ENCODE measurements at places on chromosomes 4 and X.

GRCh38 chr4:114281164-114281960, 301.9 kb upstream of the ARSJ start:
- no peak for DNase-seq

GRCh38 chr4:113711883-113712662, 49.5 kb downstream of the CAMK2D start:
- DNase-seq, result no peak

GRCh38 chr4:141427726-141428296, 207.1 kb downstream of the ZNF330 start:
- DNase-seq, result no peak

DNA sequence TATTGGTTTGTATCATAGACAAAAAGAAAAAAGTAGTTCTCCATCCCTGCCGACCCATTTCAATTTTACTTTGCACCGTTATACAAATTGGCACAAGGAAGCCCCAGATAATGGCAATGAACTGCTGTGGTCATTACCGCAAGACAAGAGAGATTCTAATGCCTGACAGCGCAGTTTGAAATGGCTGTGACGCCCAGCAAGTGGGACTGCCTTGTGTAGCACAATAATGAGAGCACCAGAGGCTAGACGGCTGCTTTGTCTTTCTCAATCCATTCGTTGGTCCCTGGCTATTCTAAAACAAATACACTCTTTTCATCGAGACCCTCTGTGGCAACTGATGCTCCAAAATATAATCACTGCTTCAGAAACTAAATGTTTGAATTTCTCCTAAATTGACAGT, 192.4 kb upstream of the NEIL3 start:
- DNase-seq, result no peak

DNA sequence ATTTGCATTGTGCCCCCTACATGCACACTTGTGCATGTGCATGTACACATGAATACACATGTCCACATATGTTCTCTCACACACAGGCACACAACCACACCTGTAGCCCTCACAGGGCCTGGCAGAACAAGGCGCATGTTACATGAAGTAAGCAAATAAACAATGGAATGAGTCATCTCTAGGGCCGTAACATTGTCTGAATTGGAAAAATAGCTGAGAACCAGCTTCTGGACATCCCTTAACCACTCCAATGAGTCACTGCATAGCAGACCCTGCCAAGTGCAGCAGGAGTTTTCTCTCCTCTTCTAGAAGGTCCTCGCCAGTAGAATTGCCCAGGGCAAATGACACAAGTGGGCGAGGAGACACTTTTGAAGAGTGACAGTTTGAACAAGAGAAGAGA, 66.1 kb downstream of the MAGEA10 start:
- no peak for DNase-seq

DNA sequence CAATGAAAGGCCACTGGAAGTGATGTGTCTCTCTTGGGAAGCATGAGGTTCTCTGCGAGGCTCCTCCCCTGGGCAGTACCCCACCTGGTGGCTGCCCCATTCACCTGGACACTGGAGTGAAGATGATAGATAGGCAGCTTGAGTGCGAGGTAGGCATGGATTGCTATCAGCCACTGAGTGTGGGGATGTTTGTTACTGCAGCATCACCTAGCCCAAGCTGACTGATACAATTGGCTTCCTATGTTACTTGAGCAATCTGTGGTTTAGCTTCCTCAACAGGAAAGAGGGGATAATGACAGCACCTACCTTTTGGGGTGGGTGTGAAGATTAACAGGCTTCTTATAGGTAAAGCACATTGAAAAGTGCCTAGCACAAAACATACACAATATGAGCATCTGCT, 30.8 kb downstream of the ADRA2C start:
- DNase-seq, result no peak

GRCh38 chr4:1983846-1984405, 24.8 kb downstream of the NELFA start:
- DNase-seq, result no peak

DNA sequence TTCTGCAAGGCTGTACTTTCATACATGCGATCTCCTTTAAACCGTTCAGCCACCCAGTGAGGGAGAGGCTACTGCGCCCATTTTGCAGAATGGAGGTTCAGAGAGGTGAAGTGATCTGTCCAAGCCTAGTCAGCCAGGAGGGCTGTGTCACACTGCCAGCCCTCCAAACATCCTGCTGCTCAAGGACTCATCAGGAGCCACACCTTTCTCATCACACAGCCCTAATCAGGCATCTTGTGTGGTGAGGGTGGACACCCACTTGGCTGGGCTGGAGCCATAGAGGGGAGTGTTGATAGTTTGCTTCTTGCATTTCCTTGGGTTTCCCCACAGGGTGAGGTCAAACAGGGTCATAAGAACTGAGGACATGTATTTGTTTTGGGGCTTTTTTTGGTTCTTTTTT, 5.4 kb upstream of the CXCR3 start:
- DNase-seq, result no peak

DNA sequence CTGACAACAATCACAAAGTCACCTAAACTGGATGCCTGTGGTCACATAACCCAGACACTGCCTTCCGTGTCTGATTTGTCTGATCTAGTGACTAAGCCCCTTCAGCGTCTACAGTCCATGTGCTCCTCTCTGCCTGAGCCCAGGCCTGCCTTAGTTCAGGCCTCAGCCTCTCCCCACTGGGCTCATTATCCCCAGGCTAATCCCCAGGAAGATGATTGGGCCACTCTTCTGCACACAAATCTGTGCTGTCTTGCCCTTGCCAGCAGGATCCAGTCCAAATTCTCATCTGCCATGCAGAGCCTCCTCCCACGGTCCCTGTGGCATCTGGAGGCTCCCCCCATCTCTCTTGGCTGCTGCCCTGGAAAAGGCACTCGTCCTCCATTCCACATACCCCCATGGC, 96.5 kb downstream of the SLC2A9 start:
- DNase-seq, result no peak

- DNase-seq, result no peak
Observed at GRCh38 chr4:177285953-177286352, 23.7 kb upstream of the NEIL3 start.

DNA sequence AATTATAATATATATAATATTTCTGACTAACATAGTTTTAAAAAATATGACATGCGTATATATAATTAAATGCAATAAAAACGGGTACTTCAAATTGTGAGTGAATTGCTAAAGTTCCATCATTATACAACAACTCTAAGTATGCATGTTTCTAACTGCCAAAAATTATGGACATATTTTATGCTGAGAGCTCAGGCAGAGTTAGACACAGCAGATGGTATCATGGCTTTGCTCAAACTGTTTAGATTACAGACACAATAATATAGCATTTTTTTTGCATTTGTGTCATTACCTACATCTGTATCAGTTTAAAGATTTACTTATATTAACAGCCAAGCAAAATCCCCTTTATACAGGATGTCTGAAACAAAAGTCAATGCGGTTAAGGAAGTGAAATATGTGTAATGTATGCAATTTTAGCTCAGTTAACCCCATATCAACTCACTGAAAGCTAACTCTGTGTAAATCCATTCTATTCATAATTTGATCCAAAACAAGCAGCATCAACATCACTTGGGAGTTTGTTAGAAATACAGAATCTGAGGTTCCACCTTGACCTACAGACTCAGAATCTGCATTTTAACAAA, 119.1 kb upstream of the CNKSR2 start:
- no peak for DNase-seq

DNA sequence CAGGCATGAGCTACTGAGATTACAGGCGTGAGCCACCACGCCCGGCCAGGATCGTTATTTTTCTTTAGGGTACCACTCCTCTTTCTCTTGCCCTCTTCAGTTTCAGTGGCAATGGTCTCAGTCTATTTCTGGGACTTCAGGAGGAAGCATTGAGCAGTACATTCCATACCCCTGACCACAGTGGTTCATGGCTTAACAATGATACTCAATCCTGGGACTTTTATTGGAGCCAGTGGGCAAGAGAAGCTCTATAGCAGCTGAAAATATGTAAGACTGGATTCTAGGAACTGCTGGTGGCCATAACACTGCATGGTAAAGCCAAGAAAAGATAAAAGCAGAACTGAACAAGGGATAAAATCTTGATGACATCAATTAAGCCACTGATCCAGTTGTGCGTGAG, 5.8 kb upstream of the CCNA2 start:
- no peak for DNase-seq

- no peak for DNase-seq
Observed at GRCh38 chrX:111100191-111100590, 4.2 kb downstream of the PAK3 start.

GRCh38 chr4:181204109-181204508, 1039.1 kb upstream of the TENM3 start:
- no peak for DNase-seq

DNA sequence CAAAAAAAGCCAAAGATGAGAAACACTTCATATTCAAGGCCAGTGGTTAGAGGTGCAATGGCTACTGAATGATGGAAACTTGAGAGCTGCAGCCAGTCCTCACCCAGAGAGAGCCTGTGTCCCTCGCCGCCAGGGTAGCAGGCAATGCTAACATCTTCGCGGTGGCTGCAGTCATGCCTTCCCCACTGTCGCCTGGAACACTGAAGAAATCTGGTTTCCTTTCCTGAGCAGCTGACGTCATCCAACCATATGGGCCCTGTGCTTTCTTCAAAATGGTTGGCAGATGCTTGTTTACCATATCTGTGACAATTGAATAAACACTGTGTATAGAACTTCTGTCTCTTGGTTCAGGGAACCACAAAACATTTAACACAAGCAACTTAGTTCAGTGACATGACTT, 39.7 kb downstream of the PRSS12 start:
- DNase-seq, result no peak

DNA sequence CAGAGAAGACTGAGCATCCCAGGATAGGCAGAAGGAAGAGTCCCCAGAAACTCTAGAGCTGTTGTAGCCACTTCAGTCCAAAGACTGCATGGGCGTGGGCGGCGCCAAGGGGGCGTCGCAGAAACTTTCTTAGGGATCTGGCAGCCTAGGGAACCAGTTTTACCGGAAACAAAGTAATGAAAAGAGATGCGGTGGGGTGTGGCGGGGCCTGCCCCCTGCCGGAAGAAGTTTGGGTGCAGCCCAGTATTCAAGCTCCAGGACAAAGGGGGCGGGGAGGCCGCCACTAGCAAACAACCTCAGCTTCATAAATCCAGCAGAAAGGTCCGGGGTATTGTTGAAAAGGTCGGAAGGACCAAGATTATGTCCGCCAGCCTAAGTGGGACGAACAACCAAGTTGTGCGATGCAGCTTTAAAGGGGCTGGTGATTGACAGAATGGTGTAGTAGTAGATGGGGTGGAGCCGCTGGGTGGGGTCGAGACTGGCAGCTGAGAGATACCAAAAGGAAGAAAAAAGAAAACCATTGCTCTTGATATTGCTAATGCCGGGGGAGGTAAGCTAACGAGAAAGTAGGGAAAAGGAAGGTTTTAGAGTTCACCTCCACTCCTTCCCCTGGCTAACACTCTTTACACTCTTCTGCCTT, 190.5 kb downstream of the RRAGB start:
- DNase-seq, result peak; percentile 15

DNA sequence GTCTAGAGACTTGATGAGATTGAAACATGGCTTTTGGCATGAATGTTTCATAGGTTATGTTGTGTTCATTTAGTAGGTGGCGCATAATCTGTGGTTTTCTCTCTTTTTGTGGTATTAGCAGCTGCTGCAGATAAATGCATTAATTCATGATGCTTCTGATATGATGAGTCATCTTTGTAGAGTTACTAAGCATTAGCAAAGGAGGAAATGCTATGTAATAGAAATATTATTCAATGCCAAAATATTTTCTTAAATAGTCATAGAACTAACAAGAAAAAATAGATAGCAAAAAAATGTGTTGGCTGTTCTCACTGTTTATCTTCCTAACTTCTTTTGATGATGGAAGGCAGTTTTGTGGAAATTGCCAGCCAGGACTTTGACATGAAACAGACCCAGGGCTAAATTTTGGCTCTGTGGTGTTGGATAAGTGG, 3.6 kb downstream of the ZXDB start:
- no peak for DNase-seq

GRCh38 chr4:7813674-7814073, 126.0 kb downstream of the AFAP1 start:
- no peak for DNase-seq

- DNase-seq, result no peak
Observed at GRCh38 chr4:3656416-3657356, 109.5 kb upstream of the ADRA2C start.

GRCh38 chr4:18069810-18070209, 48.3 kb upstream of the LCORL start:
- no peak for DNase-seq

DNA sequence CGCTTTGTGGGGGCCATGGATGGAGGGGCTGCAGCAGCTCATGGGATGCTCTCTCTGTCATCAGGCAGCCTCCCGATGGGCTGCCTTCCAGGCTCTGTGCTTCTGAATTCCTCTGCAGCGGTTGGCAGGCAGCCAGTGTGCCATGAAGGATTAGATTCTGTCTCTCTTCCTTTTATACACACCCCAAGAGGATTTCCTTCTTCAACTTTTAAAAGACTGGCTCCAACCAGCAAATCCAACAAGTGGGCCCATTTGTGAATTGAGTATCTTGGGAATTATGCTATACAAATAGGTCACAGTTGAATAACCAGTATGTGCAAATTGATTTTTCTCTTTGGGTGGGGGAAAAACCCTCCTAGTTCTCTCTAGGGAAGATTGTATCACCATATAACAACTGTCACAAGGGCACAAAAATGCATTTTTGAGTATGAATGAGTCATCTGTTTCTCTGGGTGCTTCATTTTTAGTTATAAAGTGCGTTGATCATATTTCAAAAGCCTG, 96.8 kb upstream of the FAT1 start:
- DNase-seq, result no peak

- DNase-seq, result no peak
Observed at GRCh38 chr4:106677213-106677612, 308.6 kb upstream of the GIMD1 start.

GRCh38 chrX:34900691-34901090, 41.9 kb upstream of the FAM47B start:
- no peak for DNase-seq

DNA sequence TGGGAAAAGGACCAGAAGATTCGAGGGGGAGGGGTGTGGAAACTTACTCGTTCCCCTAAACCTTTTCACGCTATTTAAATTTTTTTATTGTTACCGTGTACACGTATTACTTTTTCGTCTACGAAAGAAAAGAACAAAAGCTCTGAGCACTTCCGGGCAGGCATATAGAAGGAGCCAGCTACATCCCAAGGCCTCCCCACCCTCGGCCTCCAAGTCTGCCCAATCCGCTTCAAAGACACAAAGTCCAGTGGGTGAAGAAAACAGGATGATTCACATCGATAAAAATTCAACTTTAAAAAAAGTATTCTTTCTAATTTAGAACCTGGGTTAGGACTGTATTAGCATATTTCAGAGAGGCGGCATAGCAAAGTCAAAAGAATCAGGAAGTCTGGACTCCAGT, 23.1 kb downstream of the SEL1L3 start:
- DNase-seq, result no peak

DNA sequence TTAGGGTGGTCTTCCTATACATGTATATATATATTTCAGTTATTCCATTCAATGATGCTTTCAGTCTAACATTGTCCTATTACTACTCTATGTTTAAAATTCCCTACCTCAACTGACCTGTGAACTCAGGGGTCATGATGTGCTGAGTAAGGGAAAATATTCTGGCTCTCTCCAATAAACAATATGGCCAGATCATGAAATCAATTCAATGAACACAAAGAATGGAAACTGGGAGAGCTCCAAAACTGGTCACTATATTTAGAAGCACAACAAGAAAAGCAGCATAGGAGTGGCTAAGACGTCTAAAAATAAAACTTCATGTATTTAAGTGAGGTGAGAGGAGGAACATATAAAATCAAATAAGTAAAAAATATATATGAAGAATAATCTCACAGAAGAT, 304.5 kb downstream of the PPP3CA start:
- no peak for DNase-seq

- DNase-seq, result no peak
Observed at GRCh38 chr4:53547983-53548382, 43.3 kb downstream of the LNX1 start.

GRCh38 chr4:168605411-168605810, 108.6 kb downstream of the PALLD start:
- no peak for DNase-seq

All from stimulated activated CD4-positive, alpha-beta T cell treated with anti-CD3 and anti-CD28 coated beads, Interleukin-12 subunit alpha, Interleukin-12 subunit beta, amount 100 ng/mL, for 48 hours (primary cell).